HS-5 (cell line): ENCODE measurements at places on chromosomes 4 and X.

- no peak for DNase-seq
Measured at GRCh38 chr4:68451246-68452211, 4.3 kb downstream of the TMPRSS11E start.

- DNase-seq: no peak
Measured at GRCh38 chrX:2500803-2501558, at the start of the genes DHRSX and ZBED1. Gene DHRSX, minus strand, starts transcription at chrX:2500976. Its CDS starts 51 bp downstream, at chrX:2500925. Gene ZBED1, minus strand, starts transcription at chrX:2500976. Its CDS starts 10,257 bp downstream, at chrX:2490719.

DNA sequence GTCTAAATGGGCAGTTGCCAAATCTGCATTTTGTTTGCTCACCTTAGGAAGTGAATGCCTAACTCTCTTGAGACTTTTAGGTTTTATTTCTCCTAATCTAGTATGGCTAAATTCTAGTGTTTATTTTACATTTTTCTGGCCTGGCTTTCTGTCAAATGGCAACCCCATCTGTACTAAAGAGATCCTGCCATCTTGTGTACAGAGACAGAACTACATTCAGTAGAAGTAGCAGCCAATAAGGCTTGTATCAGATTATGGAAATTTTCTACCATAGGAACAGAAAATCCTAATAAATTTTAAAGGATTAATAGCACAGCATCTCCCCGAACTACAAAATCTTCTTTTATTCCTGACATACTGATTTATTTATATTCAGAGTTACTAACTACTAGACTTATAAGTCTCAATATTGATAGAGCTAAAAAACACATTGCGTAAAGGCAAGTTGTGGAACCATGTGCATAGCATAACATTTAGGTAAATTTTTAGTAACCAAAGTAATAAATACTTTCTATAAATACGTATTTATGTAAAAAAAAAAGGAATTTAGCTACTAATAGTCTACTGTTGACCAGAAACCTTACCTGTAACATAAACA is 45.5 kb downstream of the TMEM144 start:
- DNase-seq: peak; percentile 22

- no peak for DNase-seq
Measured at GRCh38 chr4:6008766-6009385, 9.4 kb downstream of the C4orf50 start.

- DNase-seq: no peak
Measured at GRCh38 chr4:8708401-8709021, 115.9 kb downstream of the CPZ start.

DNA sequence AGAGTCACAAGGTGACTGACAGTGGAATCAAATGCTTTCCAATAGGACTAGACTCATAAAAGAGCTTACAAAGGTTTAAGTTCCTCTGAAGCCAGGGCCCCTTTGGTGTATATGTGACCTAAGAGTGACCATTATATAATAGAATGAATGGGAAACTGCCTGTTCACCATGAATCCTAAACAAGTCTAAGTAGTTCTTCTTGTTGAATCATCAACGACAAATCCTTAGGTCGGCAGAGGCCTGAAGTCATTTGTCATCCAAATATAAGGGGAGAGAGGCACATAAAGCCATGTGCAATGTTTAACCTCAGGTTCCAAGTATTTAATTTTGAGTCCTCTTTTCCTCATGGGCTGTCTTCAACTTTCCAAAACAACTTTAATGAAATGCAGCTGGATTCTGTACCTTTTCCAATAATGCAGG is 122.4 kb downstream of the RASL11B start:
- peak; percentile 24 for DNase-seq

DNA sequence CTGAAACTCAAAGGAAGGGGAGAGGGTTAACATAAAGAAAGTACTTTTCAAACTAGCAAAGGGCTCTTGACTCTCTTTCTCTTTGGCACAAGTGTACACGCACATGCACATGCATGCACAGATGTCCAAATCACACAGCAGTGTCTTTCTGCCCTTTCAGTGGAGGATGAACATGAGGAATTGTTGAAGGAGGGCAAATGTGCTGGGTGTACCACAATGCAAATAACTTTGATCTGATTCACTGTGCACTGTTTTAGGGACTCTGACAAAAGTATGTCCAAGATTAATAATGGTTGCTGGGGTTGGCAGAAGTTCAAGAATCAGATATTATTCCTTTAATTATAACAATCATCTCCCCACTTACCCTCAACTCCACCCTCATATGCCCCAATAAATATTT is 93.8 kb downstream of the GPC4 start:
- DNase-seq: no peak

DNA sequence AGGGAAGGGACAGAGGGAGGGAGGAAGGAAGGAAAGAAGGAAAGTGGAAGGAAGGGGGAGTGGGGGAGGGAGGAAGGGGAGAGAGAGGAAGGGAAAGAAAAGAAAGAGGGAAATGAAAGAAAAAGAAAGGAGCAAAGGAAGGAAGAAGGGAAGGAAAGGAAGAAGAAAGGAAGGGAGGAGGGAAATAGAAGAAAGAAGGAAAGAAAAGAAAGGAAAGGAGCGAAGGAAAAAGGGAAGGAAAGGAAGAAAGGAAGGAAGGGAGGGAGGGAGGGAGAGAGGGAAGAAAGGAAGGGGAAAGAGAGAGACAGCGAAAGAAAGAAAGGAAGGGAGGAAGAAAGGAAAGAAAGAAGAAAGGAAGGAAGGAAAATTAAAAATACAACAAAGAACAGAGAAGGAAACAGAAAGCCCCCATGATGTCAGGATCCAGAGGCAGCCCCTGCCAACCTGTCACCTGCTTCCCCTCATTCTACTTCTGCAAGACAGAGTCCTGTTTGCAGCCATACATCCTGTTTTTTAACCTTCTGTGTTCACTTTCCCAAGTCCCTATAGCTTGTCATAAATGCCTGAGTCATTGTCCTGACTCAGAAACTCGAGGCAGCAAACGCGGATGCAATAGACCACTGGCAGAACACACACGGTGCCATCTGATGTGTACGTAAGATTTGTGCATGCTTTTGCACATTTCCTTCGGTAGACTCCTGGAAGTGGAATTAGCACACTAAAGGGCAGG is 77.0 kb upstream of the C4orf50 start:
- DNase-seq: peak; percentile 41

- DNase-seq: peak; percentile 84
Measured at GRCh38 chr4:156321203-156321602, 367.5 kb upstream of the CTSO start.

GRCh38 chrX:15860921-15861320 is 6.3 kb upstream of the AP1S2 start:
- no peak for DNase-seq

GRCh38 chr4:85769009-85769408 is 294.1 kb downstream of the ARHGAP24 start:
- DNase-seq: no peak

- no peak for DNase-seq
Measured at GRCh38 chr4:152864361-152864760, 71.8 kb upstream of the FHDC1 start.

DNA sequence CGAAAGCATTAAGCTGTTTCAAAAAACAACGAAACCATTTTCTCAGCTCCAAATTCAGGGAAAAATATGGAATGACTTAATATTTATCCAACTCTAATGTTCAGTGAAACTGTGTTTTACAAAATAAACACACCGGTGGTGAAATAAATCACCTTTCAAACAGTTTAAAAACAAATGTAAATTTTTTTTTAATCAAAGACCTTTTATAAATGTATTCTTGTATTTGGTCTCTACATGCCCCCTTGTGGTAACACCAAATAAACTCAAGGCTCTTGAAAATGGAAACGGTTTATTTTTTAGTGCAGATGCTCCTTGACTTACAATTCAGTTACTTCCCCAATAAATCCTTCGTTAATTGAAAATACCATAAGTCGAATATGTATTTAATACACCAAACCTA is 45.8 kb upstream of the ITM2A start:
- DNase-seq: no peak

GRCh38 chrX:20361081-20361889 is 94.6 kb upstream of the RPS6KA3 start:
- no peak for DNase-seq

GRCh38 chrX:24657671-24658386 is 10.7 kb upstream of the PCYT1B start:
- DNase-seq: no peak

DNA sequence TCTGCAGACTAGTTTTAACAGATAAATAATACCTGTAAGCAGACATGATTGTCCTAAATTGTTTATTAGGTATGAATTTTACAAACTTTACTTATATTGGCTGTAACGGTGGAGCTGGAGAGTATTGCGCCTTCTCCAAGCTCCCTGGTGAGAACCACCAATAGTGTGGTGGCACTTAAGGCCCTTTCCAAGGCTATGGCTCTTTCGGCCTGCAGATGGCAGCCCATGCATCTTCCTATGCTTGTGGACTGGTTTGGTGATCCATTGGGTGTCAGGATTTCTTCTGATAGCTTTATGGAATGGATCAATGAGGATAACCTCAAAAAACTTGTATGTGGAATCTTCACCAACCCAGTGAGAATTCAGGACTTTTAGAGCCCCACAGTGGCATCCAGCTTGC is 7.8 kb downstream of the LARP1B start:
- no peak for DNase-seq

GRCh38 chr4:120052856-120053255 is 13.8 kb downstream of the MAD2L1 start:
- DNase-seq: peak; percentile 80

GRCh38 chr4:125358453-125358852 is 43.7 kb downstream of the FAT4 start:
- no peak for DNase-seq

DNA sequence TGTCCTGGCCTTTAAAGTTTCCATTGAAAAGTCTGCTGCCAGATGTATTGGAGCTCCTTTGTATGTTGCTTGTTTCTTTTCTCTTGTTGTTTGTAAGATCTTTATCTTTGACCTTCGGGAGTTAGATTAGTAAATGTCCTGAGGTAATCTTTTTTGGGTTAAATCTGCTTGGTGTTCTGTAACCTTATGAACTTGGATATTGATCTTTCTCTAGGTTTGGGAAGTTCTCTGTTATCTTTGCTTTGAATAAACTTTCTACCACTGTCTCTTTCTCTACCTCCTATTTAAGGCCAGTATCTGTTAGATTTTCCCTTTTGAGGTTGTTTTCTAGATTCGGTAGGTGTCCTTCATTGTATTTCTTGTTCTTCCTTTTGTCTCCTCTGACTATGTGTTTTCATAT is 447.8 kb downstream of the FAM133A start:
- no peak for DNase-seq

- no peak for DNase-seq
Measured at GRCh38 chr4:36753048-36753447, 471.6 kb downstream of the DTHD1 start.

DNA sequence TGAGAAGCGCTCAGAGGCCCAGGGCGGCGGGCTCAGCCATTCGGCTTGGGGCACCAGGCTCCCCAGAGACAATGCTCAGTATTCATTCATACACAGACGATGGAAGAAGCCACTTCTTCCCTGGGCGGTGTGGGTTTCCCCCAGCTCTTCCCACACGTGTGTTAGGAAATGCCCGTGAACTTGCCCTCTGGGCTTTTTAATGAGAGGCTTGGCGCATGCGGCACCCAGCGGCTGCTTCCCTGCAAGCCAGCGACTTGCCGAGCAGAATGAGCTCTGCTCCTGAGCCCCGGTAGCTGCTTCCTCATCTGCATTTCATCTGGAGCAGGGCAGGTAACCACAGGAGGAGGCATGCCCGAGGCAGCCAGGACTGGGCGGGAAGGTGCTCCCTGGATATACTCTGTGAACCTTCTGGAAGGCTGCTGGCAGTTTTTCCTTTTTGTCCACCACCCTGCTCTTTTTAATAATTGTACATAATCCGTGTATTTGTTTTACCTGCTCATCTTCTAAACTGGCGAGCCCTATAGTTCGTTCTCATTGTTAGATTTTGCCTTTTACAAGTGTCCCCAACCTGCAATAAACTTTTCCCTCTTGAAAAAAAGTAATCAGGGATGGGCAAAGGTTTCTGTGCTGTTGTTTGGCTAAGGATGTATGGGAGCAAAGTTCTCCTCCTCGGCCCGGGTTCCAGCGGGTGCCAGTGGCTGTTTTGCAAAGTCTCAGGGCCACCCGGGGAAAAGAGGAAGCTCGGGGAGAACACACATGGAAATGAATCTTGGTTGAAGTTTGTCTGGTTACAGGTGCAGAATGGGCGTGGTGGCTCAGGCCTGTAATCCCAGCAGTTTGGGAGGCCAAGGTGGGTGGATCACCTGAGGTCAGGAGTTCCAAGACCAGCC is 178.8 kb downstream of the DCLK2 start:
- no peak for DNase-seq
